Muscle of arm (tissue), 14 donors: ENCODE measurements at places on chromosomes 5 and 9. TPM values are rescaled to one million over a fixed set of nuclear protein-coding genes. Genes with fewer than 3 reads are reported as not detected.

DNA sequence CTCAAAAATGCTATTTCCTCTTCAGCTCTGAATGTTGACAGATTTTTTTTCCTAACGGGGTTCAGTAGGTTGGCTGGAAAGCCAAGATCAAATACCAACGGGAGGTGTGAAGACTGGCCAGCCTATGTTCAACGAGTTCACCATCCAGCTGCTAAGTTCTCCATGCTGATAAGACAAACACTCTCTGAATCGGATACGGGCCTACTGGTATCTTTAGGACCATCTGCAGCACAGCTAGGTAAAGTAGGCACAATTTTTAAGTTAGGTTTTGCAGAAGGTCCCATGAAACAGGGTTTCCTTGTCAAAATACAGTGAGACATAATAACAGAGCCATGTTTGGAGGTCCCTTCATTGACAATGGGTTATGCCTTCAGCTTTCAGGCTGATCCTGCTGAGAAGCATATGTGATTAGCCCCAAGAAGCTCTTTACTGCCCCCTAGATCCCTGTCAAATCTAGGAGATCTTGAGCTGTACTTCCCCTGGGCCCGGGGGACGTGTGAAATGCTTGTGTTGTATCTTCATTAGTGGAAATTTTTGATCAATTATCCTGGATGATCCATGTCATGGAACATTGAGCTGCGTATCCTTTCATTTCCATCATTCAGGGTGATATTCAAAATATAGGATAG is 60.6 kb downstream of the PGM5 start:
- DNase-seq = no peak

DNA sequence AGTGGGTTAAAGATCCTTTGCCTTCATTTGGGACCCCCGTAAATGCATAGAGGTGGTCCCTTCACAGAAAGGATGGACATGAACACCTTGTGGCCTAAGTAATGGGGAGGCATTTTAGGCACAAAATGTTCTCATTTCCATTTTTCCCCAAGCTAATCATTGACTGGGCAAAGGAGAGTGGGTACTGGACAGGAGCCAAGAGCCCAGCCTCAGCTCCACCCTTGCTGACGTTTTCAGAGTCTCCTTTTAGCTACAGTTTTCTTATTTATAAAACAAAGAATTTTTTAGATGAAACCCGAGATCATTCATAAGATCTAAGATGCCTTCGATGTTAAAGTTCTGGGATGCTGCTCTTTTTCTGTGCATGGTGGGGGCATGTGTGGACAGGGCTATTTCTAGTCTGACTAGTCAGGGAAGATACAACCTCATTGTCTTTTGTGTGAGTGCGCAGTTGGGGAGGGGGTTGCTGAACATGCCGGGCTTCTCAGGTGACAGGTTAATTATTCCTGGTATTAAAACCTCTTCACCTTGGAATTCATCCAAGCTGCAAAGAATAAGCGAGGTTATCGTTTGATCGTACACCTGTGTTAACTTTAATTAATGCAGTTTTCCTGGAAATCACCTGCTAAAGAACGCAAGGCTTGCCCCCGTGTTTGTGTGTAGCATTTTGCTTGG is 48.4 kb downstream of the ADAMTS16 start:
- DNase-seq = no peak

DNA sequence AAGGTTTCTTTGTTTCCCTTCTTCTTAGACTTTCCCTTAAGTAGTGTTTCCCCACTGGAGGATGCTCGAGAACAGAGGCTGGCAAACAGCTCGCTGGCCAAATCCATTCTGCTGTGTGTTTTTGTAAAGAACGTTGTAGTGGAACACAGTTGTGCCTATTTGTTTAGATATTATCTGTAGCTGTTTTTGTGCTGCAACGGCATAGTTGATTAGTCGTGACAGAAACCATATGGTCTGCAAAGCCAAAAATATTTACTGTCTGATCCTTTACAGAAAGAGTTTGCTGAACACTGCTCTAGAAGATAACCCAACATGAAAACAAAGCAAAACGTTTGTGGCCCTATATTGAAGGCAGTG is 47.0 kb upstream of the EGFLAM start:
- no peak for DNase-seq

GRCh38 chr9:81529556-81530193 is 159.7 kb downstream of the TLE1 start:
- no peak for DNase-seq

DNA sequence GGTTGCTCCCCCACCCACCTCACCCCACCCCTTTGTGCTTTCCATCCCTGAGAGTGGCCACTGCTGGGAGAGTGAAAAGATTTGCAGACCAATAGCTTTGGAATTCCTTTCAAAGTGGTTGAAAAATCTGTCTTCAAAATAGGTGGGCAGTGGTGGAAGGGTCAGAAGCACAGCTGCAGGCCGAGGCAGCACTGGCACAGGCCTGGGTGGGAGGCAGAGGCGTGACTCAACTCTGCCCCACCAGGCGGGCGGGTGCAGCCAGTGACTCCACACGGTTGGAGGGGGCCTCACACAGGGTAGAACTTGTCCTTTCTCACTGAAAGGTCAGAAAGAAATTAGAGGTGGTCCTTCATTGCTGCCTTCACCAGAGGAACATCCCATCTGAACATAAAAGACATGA is 214.9 kb upstream of the TBCA start:
- DNase-seq = no peak

DNA sequence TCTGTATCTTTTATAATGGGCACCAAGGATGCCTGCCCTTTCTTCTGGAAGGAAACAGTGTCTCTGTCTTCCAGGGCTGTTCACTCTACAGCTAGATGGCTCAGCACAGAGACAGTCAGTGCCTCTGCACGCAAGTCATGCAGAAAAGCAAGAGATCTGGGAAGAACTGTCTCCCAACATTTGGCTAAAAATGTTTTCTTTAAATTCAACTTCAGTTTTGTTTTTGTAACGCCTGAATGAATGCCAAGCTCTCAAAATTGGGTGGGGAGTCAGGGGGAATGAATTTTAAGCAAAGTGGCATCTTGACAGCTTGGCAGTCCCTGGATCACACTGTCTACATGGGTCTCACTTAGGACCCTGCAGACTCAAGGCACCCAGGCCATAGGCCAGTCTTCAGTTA is 12.6 kb downstream of the OLFML2A start:
- no peak for DNase-seq

- DNase-seq = no peak
Observed at GRCh38 chr5:143791848-143792731, 19.9 kb upstream of the HMHB1 start.

DNA sequence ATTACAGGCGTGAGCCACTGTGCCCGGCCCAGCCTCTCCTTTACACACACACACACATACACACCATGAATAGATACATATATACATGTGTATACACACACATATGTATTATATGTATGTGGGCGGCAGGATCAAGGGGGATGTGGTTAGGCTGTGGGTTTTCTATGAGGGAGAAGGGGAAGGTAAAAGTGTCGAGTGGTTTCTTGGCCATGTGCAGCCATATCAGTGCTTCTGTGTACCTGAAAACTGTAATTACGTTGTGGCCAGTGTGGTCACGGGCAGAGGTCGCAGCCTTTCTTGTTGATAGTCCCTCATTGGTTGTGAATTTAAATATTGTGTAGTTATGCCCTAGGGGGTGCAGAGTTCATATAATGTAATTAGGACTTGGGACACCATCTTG is 16.5 kb downstream of the CDK20 start:
- DNase-seq = no peak

GRCh38 chr9:95315108-95315746 is 2.3 kb downstream of the FANCC start:
- DNase-seq = no peak

GRCh38 chr9:123795336-123795735 is 134.6 kb downstream of the DENND1A start:
- DNase-seq = no peak

- no peak for DNase-seq
Observed at GRCh38 chr5:142966121-142966420, 195.9 kb downstream of the ARHGAP26 start.

DNA sequence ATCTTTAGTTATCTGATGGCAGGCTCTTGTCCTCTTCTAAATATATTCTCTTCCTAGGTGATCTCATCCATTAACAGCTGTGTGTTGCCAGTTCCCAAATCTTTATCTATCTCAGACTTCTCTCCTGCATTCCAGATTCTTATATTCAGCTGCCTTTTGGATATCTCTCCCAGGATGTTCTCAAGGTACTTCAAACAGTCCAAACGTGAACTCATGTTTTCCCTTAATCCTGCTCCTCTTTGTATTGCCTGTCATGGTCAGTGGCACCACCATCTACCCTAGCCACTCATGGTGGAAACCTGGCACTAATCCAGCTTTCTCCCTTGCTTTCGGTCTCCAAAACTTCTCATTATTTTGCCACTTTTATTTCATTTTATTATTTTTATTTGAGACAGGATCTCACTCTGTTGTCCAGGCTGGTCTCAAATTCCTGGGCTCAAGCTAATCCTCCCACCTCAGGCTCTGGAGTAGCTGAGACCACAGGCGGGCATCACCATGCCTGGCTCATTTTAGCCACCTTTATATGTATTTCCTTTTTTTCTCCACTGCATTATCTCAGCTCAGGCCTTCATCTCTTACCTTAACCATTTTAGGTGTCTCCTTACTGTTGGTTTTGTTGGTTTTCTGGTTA is 3.8 kb downstream of the ZFYVE16 start:
- DNase-seq = no peak

DNA sequence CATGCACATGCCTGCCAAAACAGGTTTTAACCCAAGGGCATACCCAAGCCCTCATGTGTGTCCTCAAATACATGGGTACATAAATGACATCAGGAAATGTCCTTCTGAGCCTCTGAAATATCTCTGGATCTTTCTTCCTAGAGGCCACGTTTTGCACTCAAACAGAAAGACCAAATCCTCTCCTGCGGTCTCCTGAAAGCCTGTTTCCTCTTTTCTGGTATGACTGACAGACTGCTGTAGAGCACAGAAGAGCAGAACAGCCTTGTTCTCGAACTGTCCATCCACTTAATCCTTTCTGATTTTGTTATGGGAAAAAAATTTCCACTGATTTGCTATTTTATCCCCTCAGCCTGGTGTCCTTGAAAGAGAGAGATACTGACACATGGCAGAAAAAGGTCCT is 107.2 kb downstream of the ASTN2 start:
- DNase-seq = no peak

GRCh38 chr9:92476962-92477361 is 5.3 kb downstream of the ASPN start:
- DNase-seq = no peak

- DNase-seq = no peak
Observed at GRCh38 chr5:66223637-66224036, 79.5 kb downstream of the SREK1 start.

- no peak for DNase-seq
Observed at GRCh38 chr5:134370311-134370870, 978 bp upstream of the UBE2B start.

DNA sequence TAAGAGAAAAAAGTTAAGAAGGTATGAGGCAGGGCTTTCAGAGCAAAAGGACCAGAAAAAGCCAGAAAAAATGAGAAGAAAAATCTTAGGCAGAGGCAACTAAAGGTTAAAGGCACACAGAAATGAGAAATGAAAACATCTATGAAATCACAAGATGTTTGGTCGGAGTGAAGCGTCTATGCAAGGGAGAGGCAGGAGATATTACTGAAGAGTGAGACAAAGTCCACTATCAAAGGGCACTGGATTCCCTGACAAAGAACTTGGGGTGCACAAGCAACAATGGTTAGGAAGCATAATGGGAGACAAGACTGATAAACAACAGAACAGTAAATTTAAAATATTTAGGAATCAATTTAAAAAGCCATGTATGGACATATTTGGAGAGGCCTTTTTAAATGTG is 16.9 kb downstream of the PANK3 start:
- no peak for DNase-seq

DNA sequence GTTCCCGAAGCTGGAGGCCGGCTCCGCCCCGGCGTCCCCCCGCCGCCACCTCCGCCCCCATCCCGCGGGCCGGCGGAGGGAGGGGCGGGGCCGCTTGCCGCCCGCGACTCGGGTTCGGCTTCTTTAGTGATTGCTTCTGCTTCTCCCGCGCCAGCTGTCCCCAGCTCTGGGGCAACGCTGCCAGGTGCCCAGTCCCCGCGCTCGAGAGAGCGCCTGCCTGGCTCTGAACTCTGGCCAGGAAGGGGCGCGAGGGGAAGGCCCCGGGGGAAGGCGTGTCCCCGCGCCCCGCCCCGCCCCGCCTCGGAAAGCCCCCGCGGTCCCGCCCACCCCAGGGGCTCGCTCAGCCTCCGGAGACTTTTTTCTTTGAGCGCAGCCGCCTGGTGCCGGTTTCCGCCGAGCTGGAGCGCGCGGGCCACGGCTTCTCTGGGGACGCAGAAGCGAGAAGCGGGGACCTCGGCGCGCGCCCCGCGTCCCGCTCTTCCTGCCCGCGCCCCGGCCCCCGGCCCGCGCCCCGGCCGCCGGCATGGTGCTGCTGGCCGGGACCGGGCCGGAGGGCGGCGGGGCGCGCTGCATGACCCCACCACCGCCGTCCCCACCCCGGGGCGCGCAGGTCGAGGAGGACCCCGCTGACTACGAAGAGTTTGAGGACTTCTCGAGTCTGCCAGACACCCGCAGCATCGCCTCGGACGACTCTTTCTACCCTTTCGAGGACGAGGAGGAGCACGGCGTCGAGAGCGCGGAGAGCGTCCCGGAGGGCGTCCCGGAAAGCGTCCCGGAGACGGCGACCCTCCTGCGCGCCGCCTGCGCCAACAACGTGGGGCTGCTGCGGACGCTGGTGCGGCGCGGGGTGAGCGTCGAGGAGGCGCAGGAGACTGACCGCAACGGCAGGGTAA is at the start of gene ANKRD33B:
Gene ANKRD33B (plus strand): TSS at position 126 of the 893 bp plus-strand sequence. CDS start 398 bp downstream, at position 524.
- no peak for DNase-seq

DNA sequence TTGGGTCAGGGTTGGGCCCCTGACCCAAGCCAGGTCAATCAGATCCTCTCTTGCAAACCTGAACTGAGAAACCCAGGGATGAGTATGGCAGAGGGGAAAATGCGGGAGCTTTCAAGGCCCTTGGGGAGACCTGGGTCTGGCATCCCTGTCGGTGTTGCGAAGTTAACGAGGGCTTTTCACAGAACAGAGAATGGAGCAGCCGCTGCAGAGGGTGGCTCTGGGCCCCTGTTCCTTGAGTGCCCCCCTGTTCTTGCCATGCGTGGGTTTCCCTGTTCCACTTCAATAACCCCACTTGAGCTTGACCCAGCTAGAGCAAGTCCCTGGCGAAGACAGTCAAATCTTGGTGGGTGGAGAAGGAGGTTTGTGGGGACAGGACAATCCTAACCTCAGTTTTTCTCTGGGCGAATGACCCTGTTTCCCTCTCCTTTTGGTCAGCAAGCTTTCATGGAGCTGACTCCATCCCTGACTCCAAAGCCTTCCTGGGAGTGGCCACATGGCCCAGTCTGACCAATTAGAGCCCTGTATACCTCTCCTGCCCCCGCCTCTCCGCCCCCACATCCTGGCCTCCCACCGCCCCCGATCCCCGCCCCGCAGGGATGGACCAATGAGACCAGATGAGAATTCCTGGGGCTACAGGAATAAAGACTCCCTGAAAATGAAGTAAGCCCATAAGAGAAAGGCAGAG is 2.9 kb upstream of the VDAC1 start:
- no peak for DNase-seq

CDK7 gene
- 22.5 TPM for polyA plus RNA-seq

SLC34A1 gene
- polyA plus RNA-seq = 0.15 TPM

AJM1 gene
- polyA plus RNA-seq = 1.5 TPM

BBLN gene
- polyA plus RNA-seq = 61.6 TPM

AK1 gene
- 685 TPM for polyA plus RNA-seq

CCDC180 gene
- 3.6 TPM for polyA plus RNA-seq

WNT8A gene
- polyA plus RNA-seq = not detected
